BJ (cell line): ENCODE measurements at places on chromosomes 11 and 22.

DNA sequence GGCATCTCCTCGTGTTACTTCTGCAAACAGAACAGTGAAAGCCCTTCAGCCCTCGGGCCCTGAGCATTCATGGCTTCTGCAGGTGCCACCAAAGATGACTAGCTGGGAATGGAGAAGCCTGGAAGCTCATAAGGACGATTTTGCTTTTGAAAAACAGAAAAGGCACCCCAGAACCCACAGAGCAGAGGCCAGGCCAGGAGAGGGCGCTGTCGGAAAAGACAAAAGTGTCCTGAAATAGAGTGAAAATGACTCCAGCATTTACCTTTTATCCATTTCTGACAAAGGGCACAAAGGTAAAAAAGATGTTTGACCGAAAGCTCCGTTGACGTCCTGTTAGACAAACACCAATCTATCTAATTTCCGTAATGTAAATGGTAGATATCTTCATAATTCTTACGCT lies 37.6 kb downstream of the ZNF195 start:
- DNase-seq = no peak

DNA sequence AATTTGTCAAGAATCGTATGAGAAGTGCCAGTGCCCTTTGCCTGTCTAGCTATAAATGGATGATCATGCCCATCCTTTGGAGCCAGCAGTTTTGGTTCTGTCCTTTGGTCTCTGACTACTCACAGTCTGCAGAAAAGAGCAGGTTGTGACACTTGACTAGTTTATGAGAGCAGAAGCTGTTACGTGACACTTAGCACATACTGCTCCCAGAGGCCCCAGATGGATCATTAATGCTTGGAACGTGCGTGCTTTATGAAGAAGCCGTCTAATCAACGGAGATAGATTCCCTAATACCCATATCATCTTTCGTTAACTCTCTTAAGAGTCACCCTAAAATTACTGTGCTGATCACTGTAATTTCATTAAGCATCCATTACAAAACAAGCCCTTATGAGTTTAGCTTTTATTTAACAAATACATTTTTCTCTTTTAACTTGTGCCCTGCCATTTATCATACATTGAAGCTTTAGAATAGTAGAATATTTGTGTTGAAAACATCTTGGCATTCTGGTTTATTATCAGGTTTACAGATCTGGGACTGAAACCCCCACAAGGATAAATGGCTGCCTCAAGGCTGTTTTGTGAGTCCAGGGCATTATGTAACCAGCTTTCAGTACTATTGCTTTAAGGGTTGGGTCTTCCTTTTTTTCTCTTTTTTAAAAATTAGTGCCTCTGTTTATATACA lies 47.0 kb upstream of the ADORA2A start:
- no peak for DNase-seq

DNA sequence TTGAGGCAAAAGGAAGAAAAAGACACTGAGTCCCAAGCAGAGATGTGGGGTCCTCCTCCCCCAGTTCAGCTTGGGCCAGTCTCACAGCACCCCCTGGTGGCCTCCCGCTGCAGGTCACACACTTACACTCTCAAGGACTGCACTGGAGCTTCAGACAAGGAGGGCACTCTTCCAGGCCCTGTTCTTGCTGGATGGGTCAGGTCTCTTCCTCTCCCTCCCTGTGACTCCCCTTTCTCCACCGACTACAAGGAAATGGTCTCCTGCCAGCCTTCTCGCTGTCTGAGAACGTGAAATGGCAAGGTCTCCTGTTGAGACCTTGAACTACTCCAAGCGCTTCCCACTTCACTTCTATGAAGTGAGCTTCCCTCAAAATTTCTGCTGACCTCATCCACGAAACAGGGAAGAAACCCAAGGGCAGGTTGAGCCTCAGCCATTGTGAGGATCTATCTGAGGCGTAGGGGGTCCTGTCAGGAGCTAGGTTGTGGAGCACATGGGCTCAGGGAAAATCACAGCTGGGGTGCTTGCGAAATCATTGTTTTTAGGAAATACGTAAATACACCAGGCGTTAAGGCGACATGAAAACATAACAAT lies 11.2 kb upstream of the IGLL1 start:
- no peak for DNase-seq

DNA sequence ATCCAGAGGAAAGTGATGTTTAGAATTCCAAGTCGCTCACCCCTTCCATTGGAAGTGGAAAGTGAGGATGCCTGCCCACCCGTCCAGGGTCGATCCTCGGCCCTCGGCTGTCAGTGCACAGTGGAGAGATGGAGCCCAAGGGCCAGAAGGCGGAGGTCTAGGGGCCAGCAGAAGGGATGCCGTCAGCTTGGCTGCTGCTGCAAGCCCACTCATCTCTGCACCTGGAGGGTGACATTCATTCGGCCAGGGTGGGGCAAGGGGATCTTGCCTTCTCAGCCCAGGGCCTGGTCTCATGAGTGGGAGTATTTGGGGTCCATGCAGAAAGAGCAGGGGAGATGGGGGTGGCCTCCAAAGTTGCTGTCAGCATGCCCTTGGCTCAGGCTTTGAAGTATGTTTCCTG lies 30.7 kb downstream of the LINC01488 start:
- no peak for DNase-seq

DNA sequence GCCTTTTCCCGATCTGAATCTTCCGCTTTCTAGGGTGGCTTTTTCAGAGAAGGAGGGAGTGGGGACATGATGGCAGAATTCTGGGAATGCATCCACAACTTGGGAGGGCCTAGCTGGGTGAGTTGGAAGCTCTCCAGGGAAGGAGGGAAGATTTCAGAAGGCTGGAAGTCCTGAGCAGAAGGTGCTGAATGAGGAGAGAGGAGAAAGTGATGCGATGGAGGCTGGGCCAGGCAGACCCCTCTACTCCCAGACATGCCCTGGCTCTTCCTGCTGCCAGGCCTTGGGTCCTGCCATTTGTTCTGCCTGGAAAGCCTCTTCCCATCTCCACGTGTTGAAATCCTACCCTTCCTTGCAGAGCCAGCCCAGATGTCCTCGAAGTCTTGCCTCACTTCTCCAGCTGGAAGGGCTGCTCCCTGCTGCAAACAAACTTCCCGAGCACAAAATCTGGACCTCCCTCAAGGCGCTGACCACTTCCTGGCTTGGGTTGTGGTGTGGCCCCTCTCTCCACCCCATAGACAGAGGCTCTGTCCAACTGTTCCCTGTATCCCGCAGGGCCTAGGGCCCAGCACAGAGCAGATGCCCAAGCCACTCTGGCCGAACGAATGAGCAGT lies 16.8 kb downstream of the LRRC32 start:
- peak; percentile 41 for DNase-seq

DNA sequence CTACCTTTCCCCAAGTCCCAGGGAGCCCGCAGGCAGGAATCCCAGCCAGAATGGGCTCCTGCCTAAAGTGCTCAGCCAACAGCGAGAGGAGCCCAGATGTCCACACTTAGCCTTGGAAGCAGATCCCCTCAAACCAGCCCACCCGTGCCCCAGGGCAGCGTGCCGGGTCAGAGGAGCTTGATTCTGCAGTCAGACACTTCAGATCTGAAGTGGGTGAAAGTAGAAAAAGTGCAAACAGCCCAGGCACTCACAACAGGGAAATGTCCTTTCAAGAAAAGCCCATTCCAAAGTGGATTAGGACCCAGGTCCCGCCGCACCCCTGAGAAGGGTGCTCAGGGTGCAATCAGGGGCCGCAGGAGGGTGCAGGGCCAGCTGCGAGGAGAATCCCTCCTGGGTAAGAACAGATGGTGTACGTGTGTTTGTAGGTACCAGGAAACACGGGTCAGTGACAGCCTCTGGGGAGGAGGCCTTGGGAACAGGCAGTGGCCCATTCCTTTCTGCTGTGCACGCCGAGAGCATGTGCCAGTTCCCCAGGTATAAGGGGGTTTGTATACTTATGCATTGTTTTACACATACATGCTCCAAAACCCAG lies 17.7 kb downstream of the ELFN2 start:
- DNase-seq = no peak

GRCh38 chr22:22565981-22566380 lies 6.9 kb upstream of the PRAME start:
- DNase-seq = no peak

DNA sequence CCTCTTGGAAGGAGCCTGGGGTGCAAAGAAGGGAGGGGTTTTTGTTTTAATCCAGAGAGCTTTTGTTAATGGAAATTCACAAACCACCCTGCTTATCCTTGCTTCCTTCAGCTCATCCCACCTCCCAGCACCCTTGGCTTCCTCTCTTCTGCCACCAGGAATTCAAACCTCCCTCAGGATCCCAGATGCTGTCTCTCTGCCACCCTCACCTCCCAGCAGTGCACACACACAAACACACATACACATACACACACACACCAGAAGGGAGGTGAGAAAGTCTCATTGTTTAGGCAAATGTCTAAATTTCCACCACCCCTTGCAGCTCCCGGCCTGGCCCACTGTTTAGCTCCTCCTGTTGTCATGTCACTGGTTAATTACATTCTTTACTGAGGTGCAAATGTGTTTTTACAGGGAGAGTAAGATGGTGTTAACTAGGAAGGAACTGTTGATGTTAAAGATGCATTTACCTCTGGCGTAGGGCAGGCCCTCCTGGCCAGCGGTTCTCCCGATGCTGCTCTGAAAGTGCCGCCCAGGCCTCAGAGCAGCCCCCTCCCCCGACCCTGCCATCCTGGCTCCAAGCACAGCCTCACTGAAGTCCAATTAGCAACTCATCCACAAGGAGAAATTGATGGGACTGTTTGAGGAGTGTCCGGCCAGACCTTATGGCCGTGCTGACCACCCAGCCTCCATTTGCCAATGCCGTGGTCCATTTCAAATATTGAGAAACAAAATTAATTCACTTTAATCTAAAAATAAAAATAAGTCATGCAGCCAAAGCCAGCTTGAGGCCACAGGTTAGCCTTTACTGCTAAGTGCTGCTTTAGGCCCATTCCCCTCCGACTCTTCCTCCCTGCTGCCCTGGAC lies 165.4 kb downstream of the FEZ1 start:
- DNase-seq = no peak
